ENCODE measurements at places on chromosomes 6 and 20.
A peak's percentile ranks its signal among the peaks of the same experiment; 100 is the strongest.

DNA sequence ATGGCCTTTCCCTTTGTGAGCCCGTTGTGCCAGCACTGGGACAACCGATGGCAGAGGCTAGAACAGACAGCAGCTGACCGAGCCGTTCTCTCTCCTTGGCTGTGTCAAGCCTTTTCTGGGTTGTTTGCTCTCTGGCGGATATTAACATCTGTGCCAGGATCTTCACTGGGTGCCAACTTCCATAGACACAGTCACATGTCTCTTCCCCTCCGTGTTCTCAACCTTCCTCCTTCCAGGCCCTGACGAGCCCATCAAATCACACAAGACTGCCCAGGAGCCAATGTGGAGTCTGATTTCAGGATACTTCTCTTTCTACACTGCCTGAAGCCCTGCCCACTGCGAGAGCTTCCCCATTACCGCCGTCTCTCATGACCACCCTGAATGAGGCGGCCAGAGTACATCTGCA lies 111.0 kb upstream of the RALGAPA2 start:
- DNase-seq = no peak

DNA sequence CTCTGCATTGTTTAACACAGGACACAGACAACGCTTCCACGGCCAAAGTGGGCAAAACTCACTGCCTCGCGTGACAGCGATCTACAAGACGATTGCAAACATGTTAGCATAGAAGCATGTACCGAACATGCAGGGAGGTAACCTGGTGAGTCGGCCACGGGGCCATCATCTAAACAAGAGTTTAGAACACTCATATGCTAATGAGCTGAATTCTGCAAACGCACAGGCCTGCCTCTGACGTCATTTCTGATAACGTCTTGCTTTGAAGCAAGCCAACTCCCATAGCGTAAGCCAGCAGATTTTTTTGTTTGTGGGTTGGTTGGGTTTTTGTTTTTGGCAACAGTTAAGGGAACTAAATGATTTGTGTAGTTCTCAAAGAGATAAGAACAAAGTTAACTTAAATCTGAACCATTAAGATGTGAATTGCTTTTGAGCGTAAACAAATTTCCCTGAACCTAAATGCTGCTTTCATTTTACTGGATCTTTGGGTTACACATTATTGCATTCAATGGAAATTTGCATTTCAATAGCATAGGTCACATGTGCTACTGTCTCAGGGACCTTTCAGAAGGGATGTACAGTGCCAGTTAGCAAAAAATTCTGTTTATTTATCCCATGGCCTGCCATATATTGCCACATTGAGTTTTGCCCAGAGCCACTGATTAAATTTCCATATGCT lies 184.5 kb upstream of the PDE10A start:
- DNase-seq = peak; percentile 92

- DNase-seq = no peak
Measured at GRCh38 chr6:154638369-154638768, 94.8 kb upstream of the SCAF8 start.

- DNase-seq = no peak
Measured at GRCh38 chr6:42403831-42404230, 47.9 kb downstream of the TRERF1 start.

DNA sequence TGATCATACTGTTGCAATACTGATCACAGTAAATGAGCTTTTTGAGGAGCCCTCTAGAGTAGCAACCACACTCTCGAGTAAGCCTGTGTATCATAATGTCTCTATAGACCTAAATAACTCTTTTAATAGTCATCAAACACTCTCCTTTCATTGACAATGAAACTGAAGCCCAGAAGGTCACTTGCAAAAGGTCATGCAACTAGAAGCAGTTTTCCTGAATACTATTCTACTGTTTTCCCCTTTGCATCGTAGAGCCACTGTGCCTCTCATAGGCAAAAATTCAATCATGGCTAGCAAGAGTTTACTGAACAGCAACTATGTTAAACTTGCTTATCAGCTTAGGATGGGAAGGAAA lies 105.3 kb downstream of the HIVEP2 start:
- no peak for DNase-seq

DNA sequence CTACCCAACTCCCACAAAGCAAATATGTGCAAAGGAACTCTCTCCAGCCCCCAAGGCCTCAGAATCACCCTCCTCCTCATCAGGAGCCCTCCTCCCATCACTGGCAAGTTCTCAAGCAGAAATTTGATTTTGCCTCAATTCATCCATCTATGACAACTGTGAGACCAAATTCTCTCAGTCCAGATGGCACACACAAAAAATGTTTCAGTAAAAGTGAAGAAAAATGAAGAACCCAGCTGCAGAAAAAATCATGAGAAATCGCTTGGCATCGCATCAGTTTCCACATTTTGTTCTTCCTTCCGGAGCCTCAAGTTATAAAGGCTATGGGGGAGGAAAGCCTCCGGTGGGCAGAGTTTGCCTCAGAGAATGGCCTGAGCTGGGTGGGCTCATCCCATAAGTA lies 6.4 kb upstream of the CD24 start:
- no peak for DNase-seq

DNA sequence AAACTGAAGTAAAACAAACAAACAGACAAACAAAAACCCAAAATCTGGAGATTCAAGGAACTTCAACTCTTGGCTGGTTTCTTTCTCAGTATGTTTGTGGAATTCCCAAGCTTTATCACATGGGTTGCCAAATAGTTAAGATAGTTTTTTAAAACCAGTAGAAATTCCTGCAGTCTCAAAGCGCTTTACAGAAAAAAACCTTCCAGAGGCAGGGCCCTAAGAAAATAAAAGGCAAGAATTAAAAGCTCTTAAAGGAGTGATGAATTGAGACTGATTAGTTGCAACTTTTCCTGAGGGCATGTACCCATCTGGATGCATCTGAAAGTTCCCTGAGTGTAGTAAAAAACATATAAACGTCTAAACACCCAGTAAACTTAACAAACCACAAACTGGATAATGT lies 25.9 kb upstream of the PTCHD4 start:
- DNase-seq = no peak

DNA sequence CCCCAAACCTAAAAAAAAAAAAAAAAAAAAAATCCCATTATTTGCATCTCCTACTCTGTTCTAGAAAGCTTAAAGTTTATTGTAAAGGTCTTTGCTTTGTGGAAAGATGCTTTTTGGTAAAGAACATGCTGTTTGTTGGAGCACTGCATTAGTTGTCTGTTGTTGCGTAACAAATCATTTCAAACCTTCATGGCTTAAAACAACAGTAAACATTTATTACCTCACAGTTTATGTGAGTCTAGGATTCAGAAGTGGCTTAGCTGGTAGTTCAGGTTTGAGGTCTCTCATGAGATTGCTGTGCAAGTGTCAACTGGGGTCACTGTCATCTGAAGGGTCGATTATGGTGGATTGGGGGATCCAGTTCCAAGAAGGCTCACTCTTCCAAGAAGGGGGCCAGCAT lies 155.2 kb upstream of the ZFP64 start:
- no peak for DNase-seq

- DNase-seq = no peak
Measured at GRCh38 chr6:5314191-5314865, 53.0 kb downstream of the FARS2 start.

- no peak for DNase-seq
Measured at GRCh38 chr6:38021029-38021428, 201.5 kb downstream of the ZFAND3 start.

- DNase-seq = no peak
Measured at GRCh38 chr6:56242346-56242745, 5.0 kb downstream of the COL21A1 start.

- no peak for DNase-seq
Measured at GRCh38 chr6:150253489-150253888, 110.6 kb downstream of the PPP1R14C start.

DNA sequence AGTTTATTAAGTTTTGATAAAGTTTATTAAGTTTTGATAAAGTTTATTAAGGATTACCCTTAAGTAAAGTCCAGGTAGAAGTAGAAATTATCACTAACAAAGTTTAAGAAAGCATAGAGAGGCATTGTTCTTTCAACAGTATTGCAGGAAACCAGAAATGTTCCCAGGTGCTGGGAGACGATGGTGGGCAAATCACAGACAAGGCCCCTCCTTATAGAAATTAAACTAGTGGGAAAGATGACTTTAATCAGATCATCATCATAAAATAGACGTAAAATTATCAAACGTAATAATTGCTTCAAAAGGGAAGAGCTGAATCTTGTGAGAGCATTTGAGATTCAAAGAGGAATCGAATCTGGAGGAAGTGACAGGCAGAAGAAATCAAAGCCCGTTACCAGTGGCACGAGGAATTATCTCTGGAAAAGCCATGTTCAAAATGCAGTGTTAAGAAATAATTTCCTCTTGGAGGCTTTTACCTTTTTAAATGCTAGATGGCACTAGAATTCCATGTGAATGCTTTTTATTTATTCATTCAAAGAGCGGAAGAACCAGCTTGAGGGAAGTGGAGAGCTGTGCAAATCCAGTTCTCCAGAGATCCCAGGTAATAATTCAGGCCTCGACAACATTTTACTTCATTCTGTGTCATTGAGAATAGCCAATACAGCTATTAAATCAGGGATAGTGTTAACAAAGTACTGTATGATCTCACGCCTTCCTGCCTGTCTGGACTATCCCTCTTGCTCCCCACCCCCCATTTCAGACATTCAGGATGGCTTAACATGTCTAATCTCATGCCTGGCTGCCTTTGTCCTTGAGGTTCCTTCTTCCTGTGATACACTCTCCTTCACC lies 1.0 kb upstream of the APMAP start:
- DNase-seq = no peak

DNA sequence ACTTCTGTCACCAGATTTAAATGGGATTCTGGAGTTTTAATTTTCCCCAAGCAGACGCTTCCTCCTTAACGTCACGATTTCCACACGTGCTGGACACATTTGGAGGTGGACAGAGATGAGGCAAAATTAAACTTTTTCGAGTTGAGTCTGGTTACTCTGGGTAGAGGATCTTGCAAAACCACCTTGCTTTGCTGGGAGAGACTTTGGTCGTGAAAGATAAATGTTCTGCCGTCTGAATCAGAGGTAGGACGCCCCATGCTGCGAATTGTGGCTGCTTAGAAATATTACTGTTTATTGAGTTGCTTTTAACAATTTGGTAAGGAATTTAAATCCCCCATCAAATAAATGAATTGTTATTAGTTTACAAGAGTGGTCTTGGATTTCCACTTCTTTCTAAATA lies 46.8 kb downstream of the CTCFL start:
- DNase-seq = no peak

DNA sequence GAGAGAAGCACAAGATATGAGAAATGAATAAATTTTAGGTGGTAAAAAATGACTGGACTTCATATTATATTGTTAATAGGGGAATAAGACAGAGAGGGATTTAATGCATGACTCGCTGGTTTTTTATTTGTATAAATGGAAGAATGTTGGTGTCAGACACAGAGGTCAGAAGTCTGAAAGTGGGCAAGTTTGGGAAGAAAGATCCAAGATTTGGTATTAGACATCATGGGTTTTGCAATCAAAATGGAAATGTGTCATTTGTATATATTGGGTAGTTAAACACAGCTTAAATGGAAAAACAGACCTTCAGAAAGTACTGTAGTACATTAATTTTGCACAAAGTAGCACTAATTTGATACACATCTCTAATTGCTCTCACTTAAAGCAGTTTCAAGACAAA lies 96.2 kb downstream of the EYA4 start:
- peak; percentile 11 for DNase-seq

DNA sequence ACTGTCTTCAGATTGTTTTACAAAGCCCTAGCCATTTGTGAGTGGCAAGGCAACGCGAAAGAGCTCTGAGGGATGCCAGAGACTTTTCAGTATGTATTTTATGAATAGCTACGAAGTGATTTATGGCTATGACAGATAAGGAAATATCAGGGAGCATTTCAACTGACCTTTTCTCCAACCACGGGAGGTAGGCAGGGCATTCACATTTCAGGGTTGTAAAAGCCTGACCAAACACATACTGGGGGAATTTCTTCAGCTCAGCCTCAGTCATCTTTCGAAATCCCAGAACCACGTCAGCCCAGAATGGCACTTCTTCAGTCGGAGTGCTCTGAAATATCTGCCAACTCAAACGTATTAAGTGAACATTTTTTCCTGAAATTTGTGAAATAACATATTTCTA lies 10.8 kb downstream of the DDO start:
- DNase-seq = peak; percentile 38

DNA sequence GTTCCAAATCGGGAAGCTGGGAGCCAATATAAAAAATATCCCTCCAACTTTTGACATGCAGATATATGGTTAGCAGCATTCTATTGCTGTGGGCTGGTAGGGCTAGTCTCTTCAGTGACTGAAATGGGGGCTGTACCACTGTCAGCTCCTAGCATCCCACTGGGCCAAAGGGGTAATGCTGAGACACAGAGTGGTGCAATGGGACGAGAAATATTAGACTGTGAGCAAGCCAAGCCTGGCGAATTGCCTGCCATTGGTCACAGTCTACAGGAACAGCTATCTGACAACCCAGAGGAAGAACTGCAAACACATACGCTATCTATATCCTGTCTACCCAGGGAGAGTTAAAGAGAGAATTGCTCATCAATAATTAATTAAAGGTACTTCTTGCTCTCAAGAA lies 3.5 kb downstream of the SLC35F1 start:
- no peak for DNase-seq

DNA sequence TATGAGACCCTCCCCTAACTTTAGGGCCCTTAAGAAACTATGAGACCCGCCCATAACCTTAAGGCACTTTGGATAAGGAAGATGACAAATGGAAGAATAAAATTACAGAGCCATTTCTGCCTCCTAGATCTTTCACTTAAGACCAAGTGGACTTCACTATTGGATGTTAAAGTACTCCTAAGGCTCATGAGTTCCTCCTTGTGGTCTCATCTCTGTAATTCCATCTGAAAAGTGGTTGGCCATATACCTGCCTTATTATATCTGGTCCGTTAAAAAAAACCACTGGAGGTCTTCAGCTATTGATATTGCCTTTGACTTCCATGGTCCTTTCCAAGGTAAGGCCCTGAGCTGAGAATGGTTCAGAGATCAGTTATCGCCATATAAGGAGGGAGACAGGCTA lies 310.3 kb downstream of the EYA4 start:
- DNase-seq = no peak

DNA sequence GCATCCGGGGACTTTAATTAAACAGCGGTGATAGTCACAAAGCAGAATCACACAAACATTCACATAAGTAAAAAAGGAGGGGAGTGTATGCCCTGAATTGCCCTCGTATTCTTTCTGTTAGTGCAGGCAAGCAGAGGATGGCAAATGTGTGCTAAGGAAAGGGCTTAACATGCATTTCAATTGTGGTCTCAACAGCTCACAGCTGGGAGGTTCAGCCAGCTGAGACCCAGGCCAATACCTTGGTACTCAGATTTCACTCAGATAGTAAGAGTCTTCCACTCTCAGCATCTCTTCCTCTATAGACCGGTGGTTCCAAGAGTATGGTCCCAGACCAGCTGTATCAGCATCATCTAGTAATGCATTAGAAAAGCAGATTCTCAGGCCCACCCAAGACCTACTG lies 215.1 kb downstream of the PHACTR1 start:
- no peak for DNase-seq

DNA sequence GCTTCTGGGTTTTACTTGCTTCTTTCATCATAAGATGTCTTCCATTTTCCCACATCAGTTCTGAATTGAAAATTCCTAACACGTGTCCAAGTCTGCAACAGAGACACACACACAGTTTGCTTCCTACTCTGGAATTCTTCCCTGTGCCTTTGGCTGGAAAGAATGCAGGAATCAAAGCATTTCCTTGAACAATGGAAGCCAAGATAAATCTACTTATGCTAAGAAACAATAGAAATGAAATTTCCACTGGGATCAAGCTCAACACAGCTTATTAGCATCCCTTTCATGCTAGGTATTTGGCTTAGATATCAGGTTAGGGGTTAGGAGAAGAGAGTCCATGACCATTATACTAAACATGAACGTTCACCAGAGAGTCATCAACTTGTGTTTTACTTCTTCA lies 101.1 kb upstream of the SCAF8 start:
- no peak for DNase-seq

- DNase-seq = peak; percentile 81
Measured at GRCh38 chr6:8131265-8131897, 29.0 kb upstream of the EEF1E1 start.

All from cardiac muscle cell (in vitro differentiated cells and primary cell).